ENCODE measurements at places on chromosomes 1 and 21. TPM values are rescaled to one million over a fixed set of nuclear protein-coding genes. Genes with fewer than 3 reads are reported as not detected.

SYCP1 gene
- not detected for total RNA-seq

MX1 gene
- total RNA-seq, result 4.7 TPM

S100A9 gene
- total RNA-seq, result not detected

PARS2 gene
- 4.6 TPM for total RNA-seq

TFF2 gene
- not detected for total RNA-seq

DUSP10 gene
- 6.7 TPM for total RNA-seq

OVAAL gene
- total RNA-seq, result not detected

THEM5 gene
- total RNA-seq, result not detected

VHLL gene
- 0.33 TPM for total RNA-seq

KIAA1614 gene
- total RNA-seq, result 4.0 TPM

C1QA gene
- not detected for total RNA-seq

FCMR gene
- total RNA-seq, result 0.38 TPM

LMO4 gene
- total RNA-seq, result 13.3 TPM

FAM72D gene
- total RNA-seq, result 0.65 TPM

CXADR gene
- total RNA-seq, result 22.5 TPM

KRTAP21-2 gene
- not detected for total RNA-seq

MAN1A2 gene
- total RNA-seq, result 54.3 TPM

PWP2 gene
- 26.2 TPM for total RNA-seq

TMEM201 gene
- 11.8 TPM for total RNA-seq

CNKSR1 gene
- total RNA-seq, result not detected

KDF1 gene
- not detected for total RNA-seq

OR2M3 gene
- not detected for total RNA-seq

IFNLR1 gene
- not detected for total RNA-seq

GPR25 gene
- not detected for total RNA-seq
